NCI-H526 (cell line): ENCODE measurements at places on chromosomes 7 and 10.

GRCh38 chr10:123379156-123379555 is 225.0 kb downstream of the BUB3 start:
- DNase-seq, result peak; percentile 39

DNA sequence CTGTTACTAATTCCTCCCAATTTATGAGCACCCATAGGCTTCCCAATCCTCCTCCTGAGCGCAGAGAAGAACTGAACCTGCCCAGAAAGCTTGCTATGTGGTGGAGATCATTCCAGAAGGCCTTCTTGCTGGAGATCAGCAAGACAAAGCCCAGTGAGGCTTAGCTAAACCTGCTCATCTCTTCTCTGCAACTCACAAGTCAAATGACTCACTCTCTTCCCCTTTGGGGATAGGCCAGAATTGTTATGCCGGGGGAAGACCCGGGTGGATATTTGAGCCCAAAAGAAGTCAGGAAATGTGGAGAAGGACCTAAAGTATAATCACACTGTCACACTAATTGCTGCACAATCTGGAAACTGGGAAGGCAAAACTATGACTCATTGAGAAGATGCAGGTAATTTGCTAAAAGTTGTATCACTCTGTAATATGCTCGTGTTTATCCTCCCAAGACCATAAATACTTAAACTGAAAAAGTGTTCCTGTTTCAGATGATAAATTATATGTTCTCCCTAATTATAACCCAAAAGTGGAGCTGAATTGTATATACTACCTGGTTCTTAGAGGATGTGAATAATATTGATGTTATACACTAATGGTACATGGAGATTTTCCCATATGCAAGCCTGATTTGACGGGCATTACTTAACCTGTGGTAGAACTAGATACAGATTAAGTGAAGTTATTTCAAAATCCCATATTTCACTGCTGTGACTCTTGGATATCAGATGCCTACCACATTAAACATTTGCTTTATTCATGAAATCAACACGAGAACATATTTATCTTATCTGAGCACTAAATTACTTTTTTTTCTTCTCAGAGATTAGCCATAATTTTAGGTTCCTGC is 6.4 kb downstream of the NEBL start:
- DNase-seq, result no peak

DNA sequence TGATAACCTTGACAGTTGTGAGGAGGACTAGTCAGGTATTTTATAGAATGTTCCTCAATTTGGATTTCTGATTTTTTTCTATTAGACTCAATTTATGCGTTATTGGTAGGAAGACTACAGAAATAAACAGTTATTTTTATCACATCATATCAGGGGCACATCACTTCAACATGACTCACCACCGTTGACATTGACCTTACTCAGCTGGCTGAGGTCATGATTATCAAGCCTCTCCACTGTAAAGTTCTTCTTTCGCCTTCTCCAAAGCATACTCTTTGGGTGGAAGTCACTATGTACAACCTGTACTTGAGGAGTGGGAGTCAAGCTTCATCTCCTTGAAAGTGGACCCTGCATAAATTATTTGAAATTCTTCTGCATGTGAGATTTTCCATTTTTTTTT is 194.3 kb upstream of the IGFBP3 start:
- no peak for DNase-seq

DNA sequence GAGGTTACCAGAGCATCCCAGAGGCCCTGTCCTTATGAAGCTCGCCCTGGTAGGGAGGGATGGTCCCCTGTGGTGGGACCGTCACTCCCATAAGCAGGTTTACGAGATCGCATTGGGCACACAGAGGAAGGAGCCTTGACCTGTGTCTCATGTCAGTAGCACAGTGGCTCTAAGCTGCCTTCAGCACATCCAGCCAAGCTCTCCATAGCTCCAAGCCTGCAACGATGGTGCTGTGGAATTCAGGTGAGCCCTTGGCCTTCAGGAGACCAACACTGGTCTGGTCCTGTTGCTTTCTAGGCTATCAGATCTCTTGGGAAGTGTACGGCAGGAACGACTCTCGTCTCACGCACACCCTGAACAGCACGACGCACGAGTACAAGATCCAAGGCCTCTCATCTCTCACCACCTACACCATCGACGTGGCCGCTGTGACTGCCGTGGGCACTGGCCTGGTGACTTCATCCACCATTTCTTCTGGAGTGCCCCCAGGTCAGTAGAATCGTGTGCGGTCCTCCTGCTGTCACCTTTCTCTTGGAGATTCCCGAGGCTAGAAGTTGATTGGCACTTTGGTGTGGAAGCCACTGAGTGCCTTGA is 605.3 kb upstream of the FOXK1 start:
- no peak for DNase-seq

GRCh38 chr7:64887756-64888508 is 15.1 kb upstream of the ZNF273 start:
- DNase-seq, result no peak

DNA sequence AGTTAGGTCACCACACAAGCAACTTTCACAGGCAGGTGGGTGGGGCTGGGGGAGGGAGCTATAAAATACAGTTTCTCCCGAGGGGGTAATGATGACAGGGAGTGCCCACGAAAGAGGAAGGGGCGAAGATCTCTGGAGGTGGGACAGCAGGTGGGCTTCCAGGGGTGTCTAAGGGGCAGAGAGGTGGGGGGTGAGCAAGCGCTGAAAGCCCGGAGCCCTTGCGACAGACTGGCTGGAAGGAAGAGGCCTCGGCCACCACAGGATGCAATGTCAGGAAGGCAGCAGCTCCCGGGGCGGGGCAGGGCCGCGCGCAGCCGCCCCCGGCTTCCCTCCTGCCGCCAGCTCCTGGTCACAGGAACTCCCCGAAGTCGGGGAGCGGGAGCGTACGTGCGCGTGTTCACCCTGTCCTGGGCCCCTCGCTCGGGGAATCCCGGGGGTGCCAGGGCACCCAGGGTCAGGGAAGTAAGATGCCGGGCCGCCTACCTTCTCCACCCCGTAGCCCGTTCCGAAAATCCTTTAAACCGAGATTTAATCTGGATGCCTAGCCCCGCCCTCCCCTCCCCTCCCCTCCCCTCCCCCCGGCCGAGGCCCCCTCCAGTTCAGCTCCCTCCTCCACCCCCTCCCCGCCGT is 105.2 kb upstream of the PPIF start:
- no peak for DNase-seq

GRCh38 chr7:44646176-44646920 is 39.9 kb downstream of the OGDH start:
- peak; percentile 6 for DNase-seq

DNA sequence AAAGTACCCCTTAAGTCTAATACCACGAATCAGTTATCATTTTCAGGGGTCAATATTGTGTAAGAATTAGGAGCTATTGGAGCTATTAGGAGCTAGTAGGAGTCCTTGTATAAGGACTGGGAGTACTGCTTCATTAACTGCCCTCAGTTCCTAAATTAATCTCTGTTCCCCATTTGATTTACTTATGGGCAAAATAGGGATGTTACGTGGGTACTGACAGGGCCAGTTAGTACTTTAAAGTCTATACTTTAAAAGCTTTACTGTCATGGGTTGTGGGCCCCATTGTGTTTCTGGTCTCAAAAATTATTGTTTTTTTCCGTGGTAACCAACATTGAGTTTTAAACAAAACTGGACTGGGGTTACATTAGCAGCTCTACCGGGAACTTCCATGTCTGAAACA is 60.3 kb downstream of the PRKAR2B start:
- no peak for DNase-seq
